BJ (cell line): ENCODE measurements at places on chromosomes 3 and 15.

- peak; percentile 74 for DNase-seq
Measured at GRCh38 chr3:133474251-133474801, 74.5 kb downstream of the BFSP2 start.

DNA sequence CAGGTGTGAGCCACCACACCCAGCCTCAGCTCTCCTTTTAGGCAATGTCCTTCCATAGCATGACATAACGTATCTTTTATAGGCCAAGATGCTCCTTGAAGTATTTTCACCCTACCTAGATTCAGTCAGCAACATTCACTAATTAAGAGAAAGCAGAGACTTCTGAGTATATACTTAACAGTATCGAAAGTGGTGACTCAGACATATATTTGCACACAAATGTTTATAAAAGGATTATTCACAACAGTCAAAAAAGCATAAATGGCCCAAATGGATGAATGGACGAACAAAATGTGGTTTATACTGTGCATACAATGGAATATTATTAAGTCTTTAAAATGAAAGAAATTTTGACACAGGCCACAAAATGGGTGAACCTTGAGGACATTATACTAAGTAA is 108.6 kb downstream of the ZNF385D start:
- no peak for DNase-seq

DNA sequence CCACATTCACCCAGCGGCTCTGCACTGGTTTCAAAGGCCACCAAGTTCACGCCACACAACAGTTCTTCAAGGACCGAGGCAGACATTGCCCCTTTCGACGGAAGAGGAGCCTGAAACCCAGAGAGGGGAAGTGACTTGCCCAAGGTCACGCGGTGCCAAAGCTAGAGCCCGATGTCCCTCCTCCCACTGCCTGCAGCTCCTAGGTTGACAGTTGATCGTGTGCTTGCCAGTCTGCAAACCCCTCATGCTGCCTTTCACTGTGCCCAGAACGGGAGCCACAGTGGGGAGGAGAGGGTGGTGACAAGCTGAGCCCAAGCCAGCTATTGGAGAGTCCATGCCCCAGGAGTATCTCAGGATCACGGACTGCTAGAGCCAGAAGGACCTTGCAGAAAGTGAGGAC is 230.9 kb downstream of the XXYLT1 start:
- DNase-seq: no peak

- DNase-seq: no peak
Measured at GRCh38 chr15:52290800-52291199, 4.8 kb downstream of the MYO5C start.

DNA sequence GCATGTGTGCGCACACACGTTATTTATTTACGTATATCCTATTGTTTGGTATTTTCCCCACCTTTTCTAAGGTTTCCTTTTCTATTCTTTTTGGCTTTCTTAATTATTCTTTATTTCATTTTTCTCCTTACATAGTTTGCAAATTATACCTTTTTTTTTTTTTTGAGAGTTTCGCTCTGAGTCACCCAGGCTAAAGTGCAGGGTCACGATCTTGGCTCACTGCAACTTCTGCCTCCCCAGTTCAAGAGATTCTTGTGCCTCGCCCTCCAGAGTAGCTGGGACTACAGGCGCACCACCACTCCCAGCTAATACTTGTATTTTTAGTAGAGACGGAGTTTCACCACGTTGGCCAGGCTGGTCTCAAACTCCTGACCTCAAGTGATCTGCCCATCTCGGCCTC is 20.0 kb upstream of the CILP start:
- DNase-seq: no peak

GRCh38 chr3:142944342-142944741 is 19.1 kb downstream of the PAQR9 start:
- no peak for DNase-seq

GRCh38 chr3:187211532-187212195 is 14.4 kb downstream of the RTP1 start:
- no peak for DNase-seq

- DNase-seq: no peak
Measured at GRCh38 chr3:163384383-163384782, 1693.9 kb downstream of the SI start.

DNA sequence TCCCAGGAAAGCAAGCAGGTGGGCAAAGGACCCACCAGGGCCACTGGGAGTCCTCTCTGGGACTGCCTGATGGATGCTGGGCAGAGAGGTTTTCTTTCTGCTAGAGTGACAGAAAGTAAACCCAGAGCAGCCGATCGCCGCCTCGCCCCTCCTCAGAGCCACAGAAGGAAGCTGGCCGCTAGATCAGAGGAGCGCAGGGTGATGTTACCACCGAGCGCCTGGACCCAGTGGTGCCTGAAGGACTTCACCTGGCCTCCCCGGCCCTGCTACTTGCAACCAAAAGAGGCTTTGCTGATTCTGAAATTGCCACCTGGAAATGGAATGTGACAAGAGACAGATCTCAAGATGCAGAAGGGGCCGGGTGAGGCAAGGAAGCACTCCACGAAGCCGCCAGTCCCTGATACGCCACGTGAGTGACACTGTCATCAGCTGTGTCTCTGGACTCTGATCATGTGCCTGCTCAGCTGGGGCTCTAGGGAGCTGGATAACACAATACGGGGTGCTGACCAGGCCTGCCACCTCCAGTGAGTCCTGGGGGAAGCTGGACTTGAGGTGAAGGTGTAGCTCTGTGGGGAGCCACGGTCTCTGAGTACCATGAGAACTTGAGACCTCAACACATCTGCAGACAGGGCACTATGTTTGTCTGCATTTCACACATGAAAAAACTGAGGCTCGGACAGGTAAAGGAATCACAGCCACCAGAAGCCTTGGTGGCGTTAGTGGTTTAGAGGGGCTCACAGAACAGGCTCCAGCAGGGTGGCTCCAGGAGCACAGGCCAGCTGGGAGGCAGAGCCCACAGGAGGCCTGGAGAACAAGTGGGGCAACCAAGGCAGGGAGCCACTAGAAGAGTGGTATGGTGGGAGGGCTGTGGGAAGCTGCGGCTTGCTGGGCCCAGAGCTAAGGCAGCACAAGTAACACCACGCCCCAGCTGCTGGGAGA is 137.9 kb upstream of the PRR20G start:
- no peak for DNase-seq

GRCh38 chr15:84876269-84876668 is 8.2 kb upstream of the SLC28A1 start:
- no peak for DNase-seq

DNA sequence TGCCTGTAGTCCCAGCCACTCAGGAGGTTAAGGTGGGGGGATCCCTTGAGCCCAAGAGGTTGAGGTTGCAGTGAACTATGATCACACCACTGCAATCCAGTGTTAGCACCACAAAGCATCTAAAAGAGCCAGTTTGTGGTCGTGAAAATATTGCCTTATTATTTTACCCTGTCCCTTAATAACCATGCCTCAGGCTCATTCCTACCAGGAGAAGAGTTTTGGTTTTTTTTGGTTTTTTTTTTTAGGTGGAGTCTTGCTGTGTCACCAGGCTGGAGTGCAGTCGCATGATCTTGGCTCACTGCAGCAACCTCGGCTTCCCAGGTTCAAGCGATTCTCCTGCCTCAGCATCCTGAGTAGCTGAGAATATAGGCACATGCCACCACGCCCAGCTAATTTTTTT is 17.9 kb upstream of the AVEN start:
- no peak for DNase-seq

- DNase-seq: no peak
Measured at GRCh38 chr15:57619746-57620145, 28.0 kb downstream of the MYZAP start.

DNA sequence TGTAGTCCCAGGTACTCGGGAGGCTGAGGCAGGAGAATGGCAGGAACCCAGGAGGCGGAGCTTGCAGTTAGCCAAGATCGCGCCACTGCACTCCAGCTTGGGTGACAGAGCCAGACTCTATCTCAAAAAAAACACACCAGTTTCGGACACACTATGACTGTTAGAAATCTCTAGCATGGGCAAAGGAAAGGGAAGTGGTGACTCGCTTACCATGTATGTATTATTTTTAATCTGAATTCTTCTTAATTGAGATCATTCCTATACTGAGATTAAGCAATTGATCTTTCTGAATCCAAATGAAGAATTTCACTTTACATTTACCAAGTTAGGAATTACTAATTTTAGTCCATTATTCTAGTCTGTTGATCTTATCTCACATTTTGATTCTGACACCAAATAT is 459.2 kb upstream of the ALCAM start:
- DNase-seq: peak; percentile 35

DNA sequence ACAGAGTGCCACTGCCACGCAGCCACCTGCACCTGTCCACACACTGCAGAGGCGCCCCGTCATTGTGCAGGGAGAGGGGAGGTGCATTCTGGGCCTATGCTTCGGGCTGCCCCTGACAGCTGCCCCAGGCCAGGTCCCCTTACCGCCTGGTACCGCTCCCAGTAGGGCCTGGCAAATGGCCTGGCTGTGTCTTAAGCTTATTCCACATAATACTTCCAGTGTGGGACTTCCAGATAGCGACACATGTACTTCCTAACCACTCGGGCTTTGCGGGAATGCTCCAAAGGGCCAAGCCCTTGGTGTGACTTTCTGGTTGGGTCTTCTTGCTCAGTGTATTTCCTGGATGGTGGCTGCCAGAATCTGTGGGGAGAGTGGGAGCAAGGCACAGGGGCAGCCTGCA is 254.3 kb upstream of the CHRNA7 start:
- no peak for DNase-seq

DNA sequence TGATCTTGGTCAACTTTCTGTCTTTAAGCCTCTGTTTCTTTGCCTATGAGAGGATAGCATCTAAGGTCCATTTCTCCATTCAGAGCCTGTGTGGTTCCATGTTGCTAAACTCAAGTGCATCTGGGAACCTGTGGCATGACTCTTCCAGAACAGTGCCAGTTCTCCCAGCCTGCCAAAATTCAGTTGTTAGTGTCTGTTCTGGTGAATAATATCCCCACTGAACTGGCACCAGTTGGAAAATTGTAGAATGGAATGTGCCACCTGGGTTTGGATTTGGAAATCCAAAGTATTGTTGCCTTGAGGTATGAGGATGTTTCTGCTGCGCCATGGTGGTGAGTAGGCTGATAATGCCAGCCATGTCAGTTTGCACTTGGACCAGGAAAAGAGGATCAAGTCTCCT is 31.3 kb downstream of the TIMP4 start:
- DNase-seq: no peak

GRCh38 chr3:130709671-130710070 is 37.0 kb downstream of the PIK3R4 start:
- no peak for DNase-seq

DNA sequence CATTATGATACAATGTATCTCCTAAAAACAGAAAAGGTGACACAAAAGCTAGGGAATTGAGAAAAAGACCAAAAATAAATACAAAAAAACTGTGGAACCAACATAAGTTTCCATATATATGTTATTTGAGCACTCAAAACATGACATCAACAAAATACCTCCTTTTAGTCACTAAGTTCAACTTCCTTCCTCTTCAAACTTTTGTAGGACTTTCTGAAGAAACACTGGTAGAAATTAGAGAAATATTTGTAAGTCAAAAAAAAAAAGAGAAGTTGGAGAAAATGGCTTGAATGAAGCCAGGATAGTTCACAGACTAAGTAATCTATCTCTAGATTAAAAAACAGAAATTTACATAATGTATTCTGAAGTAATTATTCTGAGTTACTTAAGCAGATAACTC is 208.4 kb upstream of the ALCAM start:
- no peak for DNase-seq

DNA sequence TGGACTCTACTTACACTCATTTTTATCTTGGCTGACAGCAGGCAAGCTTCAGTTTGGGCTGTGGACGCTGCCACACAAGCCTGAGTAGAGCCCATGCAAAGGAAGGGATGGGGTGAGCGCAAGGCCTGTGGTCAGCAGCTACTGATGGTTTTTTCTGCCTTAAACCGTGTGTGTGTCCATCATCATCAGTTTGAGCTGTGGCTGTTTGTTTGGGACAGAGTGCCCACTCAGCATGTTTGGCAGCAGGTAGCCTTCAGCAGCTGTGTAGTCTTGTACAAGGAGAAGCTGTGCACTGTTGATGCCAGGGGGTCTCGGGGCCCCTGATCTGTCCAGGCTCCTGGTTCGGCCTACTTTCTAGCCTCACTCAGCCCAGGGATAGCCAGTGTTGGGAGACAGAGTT is 3.5 kb downstream of the RBM15B start:
- no peak for DNase-seq
